ENCODE measurements at places on chromosomes 1 and 21. TPM values are rescaled to one million over a fixed set of nuclear protein-coding genes. Genes with fewer than 3 reads are reported as not detected.

Gene CSF3R
- 2.2 TPM for total RNA-seq

- no peak for DNase-seq
These were observed 4.1 kb downstream of the SAMSN1 start for GRCh38 chr21:14541841-14542490.

Gene PGLYRP3
- total RNA-seq, result not detected

Gene HSD11B1
- total RNA-seq, result not detected

Gene TFF2
- total RNA-seq, result not detected
